ENCODE measurements at places on chromosomes 12 and 14.

GRCh38 chr14:101137234-101137633 lies 233.7 kb upstream of the RTL1 start:
- no peak for DNase-seq

DNA sequence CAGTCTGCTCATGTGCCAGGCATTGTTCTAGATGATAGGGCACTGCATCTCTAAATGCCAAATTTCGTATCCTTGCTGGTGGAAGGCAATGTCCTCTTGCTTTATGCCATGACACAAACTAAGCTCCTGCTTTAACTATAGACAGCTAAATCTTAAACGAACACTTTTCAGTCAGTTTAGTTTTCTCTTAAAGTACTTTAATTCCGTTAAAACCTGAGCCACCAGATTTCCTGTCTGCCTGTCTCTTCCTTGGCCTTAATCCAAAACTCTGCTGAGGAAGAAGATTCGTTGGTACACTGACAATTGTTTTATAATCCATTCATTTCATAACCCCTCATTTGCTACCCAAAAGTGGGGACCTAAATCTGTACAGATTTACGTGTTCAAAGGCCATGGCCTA lies 194.4 kb upstream of the BCL2L14 start:
- no peak for DNase-seq

DNA sequence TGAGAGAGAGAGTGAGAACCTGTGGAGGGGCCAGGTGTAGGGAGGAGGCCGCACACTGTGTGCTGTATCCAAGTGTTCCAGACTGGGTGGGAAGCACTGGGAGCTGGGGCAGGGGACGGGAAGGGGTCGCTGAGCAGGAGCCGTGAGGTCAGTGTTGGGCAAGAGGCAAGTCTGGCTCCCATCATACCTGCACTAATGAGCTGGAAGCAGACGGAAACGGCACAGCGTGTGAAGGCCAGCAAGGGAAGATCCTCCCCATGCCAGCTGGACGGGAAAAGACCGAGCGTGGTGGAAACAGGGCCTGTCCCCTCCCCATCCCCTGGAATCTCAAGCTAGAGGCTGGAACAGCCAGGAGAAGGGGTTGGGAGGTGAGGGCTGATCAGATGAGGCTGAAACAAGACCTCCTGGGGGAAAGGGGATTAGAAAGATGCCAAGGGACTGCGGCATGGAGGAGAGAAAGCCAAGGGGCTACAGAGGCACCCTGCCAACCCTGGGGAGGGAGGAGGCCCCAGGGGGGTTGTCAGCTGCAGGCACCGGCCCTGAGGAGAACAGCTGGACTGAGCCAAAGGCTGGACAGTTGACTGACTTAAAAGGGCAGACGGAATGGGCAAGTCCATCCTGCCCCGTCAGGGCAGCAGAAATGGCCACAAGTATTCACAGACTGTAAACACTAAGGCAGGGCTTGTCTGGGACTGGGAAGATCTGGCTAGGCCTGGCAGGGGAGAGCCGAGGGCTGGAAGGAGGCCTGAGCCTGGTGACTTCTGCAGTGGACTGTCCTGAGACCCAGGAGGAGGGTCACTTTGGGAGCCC lies 19.0 kb upstream of the LTBP2 start:
- DNase-seq, result no peak

GRCh38 chr14:64410084-64410774 lies 22.1 kb downstream of the MTHFD1 start:
- no peak for DNase-seq

DNA sequence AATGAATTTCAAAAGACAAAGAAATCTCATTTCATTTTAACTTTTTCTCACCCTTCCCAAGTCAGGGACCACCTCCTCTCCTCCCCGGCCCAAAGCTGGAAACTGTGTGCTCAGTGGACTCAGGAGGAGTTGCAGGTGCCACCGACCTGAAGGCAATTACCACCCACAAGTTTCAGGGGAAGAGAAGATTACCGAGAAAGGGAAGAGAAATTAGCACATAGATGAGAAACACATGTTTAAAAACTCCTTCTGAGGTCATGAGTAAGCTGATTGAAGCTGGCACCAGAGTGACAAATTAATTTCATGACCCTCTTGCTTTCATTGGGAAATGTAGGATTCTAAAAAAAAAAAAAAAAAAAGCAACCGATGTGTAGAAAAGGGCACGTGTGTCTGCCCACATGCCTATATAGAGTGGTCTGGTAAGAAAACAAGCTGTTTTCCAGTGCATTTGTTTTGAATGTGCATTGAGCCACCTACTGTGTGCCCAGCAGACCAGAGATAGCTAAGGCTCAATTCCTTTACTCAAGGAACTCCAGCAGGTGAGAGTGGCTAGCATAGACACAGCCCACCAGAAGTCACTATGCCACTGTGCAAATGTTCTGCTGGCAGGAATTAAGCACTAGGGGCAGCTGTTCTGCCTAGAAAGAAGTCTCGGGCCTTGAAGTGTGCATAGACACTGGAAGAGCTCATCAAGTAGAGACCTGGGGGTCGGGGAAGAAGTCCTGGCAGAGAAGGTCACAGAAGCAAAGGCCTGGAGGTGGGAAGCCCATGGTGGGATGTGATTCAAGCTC lies 30.5 kb downstream of the DPF3 start:
- DNase-seq, result peak; percentile 7

GRCh38 chr14:96987086-96987474 lies 189.9 kb downstream of the VRK1 start:
- no peak for DNase-seq

DNA sequence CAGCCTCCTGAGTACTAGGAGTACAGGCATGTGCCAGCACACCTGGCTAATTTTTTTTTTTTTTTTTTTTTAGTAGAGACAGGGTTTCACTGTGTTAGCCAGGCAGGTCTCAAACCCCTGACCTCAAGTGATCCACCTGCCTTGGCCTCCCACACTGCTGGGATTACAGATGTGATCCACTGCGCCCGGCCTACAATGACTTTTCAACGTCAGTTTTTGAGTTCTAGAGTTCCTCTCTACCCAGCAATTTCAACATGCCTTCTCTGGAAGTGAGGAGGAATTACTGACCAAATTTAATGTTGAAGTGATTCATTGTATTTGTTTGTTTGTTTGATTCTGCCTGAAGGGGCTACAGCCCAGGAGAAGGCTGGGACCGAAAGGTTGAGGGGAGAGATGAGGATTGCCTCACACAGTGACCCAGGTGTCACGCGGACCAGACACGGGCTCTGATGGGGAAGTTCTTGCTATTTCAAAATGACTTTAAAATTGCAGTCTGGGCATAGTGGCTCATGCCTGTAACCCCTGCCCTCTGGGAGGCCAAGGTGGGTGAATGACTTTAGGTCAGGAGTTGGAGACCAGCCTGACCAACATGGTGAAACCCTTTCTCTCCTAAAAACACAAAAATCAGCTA lies 8.6 kb upstream of the DENR start:
- DNase-seq, result no peak

DNA sequence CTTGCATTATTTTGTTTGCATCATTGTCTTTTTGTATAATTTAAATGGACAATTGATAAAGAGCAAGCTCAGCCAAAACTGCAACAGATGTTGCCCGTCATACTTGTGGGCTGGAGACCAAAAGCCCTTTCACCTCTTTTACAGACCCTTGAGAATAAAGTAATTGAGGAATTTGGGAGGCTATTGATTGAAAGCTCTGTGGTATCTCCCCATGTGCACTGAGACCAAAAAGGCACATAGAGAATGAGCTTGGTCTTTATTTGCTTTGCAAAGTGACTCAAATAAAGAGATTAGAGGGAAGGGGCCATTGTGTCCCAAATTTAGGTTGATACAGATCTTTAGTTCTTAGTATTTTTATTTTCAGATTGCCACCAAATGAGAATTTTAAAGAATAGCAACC lies 617.6 kb downstream of the TRHDE start:
- DNase-seq, result no peak

DNA sequence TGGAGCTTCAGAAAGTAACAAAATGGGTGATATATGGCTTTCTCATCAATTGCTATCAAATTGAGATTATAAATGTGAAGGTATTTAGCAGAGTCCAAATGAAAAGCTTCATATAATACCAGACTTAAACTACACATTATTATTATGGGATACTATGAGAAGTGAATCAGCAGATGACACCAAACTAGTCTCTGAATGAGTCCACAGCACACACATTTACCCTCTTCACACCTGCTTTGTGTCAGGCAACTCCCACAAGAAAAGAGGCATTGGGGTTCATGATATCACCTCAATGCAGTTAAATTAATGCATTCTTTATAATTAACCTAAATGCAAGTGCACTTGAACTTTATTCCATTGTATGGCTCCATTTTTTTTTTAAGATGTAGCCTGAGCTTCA lies 330.5 kb downstream of the BCL11B start:
- no peak for DNase-seq

- no peak for DNase-seq
Observed at GRCh38 chr12:121364683-121365121, 12.5 kb upstream of the ANAPC5 start.

GRCh38 chr14:94142836-94143235 lies 13.4 kb upstream of the IFI27L2 start:
- DNase-seq, result no peak

GRCh38 chr12:20245491-20245890 lies 122.8 kb upstream of the PDE3A start:
- no peak for DNase-seq

GRCh38 chr14:50062438-50063085 lies 53.8 kb downstream of the VCPKMT start:
- DNase-seq, result no peak

DNA sequence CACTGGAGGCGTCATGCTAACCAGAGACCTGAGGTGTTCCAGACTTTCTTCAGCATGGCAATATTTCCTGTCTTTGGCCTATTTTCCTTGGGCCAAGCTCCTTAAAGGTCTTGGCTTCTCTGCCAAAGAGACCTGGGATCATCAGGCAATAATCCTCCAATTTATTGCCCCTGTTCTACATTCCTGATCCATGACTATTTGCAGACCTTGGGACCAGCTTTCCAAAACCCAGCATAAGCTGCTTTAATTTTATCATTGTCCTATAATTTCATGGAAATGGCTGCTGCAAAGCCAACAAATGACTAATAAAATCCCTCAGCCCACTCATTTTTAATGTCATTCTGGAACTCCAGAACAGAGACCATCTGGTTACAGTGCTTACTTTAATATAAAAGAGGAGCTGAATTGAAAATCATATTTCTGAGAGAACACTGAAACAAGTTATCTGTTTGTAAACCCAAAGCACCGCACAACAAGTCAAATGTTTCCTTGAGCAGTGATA lies 166.9 kb upstream of the BTG1 start:
- DNase-seq, result no peak

DNA sequence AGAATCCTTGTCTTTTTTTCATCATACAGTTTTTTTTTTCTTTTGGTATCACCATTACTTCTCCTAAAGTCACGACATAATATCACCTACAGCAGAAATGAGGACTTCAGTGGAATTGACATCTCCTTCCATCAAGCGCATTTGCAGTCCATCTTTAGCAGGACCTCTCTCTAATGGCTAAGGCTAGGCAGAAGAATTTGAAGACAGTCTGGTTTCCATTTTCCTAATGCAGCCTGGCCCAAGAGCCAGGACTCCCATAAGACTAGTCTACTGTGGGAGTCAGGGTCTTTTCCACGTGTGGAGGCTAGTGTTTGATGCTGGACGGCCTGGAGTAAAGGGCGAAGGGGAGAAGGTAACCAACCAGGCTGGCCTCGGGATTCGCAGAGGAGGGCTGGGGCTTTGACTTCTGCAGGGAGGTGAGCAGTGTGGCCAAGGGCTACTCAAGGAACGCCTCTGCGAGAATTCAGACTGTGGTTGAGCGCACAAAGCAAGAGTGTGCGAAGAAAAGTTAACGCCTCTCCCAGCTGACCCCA lies 769 bp upstream of the ZNF740 start:
- DNase-seq, result no peak

- DNase-seq, result no peak
Observed at GRCh38 chr14:20668969-20669368, 15.4 kb upstream of the RNASE4 start.

DNA sequence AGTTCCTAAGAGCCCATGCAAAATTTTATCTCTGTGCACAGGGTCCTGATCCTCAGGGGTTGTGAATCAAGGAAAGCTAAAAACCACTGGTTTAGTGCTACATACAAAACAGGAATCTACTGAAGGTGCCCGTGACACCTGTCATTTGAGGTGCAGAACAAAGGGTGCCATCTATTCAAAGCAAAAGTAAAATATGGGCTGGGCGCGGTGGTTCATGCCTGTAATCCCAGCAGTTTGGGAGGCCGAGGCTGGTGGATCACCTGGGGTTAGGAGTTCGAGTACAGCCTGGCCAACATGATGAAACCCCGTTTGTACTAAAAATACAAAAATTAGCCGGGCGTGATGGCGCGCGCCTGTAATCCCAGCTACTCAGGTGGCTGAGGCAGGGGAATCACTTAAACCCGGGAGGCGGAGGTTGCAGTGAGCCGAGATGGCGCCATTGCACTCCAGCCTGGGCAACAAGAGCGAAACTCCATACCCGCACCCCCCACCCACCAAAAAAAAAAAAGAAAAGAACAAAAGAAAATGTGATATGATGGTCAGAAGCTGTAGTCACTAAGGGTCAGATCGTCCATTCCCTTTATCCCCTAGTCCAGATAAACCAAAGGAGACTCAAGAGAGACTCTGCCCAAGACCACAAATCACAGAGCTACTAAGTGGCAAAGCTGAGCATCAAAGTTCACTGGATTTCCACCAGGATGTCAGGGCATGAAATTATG lies 3.4 kb downstream of the PPTC7 start:
- no peak for DNase-seq

- DNase-seq, result no peak
Observed at GRCh38 chr12:3744229-3744901, 8.5 kb downstream of the CRACR2A start.

GRCh38 chr12:26658991-26659390 lies 174.0 kb downstream of the ITPR2 start:
- DNase-seq, result no peak

DNA sequence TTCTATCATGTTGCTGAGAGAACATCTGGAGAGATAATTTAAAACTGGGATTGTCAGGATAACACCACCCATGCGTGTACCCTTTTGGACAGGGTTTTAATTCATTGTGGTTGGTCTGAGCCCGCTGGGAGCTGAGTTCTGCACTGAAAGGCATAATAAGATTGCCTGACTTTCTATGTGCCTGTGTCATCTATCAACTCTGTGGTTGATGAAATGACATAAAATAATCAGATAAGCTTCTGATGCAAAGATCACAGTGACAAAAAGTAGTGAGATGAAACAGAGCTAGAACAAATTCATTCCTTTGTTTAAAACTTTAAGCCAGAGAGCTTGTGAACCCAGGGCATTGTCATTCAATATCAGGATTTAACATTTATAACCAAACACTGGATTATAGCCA lies 98.7 kb downstream of the BBS10 start:
- DNase-seq, result no peak

- no peak for DNase-seq
Observed at GRCh38 chr12:47722136-47722834, 3.0 kb downstream of the ENDOU start.
